ENCODE measurements at places on chromosomes 6 and 20. TPM values are rescaled to one million over a fixed set of nuclear protein-coding genes. Genes with fewer than 3 reads are reported as not detected.

The GSTA3 gene
- total RNA-seq: not detected

The PRPH2 gene
- total RNA-seq: not detected

The SULF2 gene
- 62.5 TPM for total RNA-seq

The VNN1 gene
- total RNA-seq: 2.6 TPM

The ETV7 gene
- total RNA-seq: 0.80 TPM

The WFDC10B gene
- not detected for total RNA-seq

The OR12D1 gene
- total RNA-seq: not detected

The RAMACL gene
- 2.6 TPM for total RNA-seq

GRCh38 chr20:50484271-50484976 lies 25.8 kb upstream of the PTPN1 start:
- DNase-seq: no peak

GRCh38 chr6:128439627-128440026 lies 80.8 kb downstream of the PTPRK start:
- no peak for DNase-seq

- DNase-seq: no peak
These were observed 24.4 kb downstream of the SLC22A23 start for GRCh38 chr6:3432416-3432815.

- DNase-seq: no peak
These were observed 111.8 kb downstream of the EDN3 start for GRCh38 chr20:59412181-59412580.

DNA sequence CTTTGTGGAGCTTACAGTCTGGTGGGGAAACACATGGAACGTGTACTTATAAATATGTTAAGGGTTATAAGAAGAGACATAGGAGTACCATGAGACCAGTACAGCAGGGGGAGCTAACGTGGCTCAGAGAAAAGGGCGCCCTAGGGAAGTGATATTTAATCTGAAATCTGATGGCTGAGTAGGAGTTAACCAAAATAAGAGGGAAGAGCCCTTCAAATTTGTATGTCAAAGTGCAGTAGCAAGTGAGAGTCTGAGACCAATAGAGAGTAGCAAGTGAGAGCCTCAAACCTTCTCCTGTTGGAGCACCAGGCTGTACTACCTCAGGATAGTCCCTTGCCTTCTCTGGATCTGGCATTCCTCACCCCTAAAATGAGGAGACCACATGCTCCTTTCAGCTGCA lies 6.1 kb upstream of the PKIG start:
- no peak for DNase-seq

- no peak for DNase-seq
These were observed 39.2 kb downstream of the LIN28B start for GRCh38 chr6:104995989-104996617.

- no peak for DNase-seq
These were observed 161.4 kb downstream of the FOXC1 start for GRCh38 chr6:1770968-1771723.

GRCh38 chr6:30450909-30451841 lies 38.1 kb upstream of the HLA-E start:
- no peak for DNase-seq

- DNase-seq: no peak
These were observed 151.7 kb downstream of the OR2B2 start for GRCh38 chr6:27760464-27760863.

- DNase-seq: no peak
These were observed 1.4 kb downstream of the NFYA start for GRCh38 chr6:41073968-41074691.

- DNase-seq: no peak
These were observed 10.9 kb upstream of the MRS2 start for GRCh38 chr6:24391756-24392405.

DNA sequence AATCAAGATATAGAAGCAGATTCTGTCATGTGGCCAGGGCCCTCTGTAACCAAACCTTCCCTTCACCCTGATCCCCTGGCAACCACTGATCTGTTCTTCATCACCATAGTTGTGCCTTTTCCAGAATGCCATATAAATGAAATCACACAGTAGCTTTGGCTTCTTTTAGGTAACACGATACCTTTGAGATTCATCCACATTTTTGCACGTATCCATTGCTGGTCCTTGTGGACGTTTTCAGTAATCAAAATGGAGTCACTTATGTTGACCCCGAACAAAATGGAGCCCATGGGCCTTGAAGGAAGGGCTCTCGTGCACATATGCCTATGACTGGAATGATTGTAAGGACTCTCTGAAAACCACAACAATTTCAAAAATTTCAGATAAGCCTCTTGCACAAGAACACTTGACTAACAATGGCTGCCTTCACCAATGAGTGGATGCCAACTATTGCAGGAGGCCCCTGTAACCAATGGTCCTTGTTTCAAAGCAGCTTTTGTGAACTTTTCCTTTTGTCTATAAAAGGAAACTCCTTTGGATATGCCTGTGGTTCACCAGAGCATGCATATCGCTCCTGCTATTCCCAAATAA lies 84.3 kb upstream of the RALY start:
- no peak for DNase-seq

DNA sequence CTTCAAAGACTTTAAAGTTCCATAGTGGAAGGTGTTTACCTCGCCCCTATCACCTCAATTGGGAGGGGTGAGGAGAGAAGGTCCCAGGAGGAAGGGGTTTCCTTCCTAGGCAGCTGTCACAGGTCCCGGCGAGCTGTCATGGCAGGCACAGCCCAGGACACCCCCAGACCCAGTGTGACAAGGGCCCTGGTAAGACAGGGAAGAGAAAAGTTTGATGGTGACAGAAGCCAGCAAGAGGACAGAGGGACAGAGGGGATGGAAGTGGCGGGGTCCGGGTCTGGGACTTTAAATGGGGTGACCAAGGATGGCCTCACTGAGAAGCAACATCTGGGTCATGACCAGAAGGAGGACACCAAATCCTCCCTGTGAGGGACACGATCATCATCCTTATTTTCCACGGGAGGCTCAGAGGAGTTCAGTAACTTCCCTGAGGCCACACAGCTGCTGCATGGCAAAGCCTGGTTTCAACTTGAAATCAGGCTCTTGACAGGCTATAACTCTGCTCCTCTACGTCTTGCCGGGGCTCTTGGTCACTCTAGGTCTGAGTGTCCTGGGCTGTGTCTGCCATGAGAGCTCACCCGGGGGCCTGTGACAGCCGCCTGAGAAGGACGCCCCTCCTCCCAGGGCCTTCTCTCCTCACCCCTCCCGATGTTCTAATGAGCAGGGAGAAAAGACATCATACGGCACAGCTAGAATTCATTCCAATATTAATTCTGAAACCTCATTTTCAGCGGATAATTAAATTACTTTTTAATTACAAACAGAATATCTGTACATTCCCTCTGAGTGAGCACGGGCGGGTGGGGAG lies 222.2 kb downstream of the PREX1 start:
- peak; percentile 27 for DNase-seq

- no peak for DNase-seq
These were observed 2.6 kb upstream of the CST9 start for GRCh38 chr20:23608251-23608846.

- DNase-seq: no peak
These were observed 28.4 kb downstream of the CASP8AP2 start for GRCh38 chr6:89858041-89858440.

DNA sequence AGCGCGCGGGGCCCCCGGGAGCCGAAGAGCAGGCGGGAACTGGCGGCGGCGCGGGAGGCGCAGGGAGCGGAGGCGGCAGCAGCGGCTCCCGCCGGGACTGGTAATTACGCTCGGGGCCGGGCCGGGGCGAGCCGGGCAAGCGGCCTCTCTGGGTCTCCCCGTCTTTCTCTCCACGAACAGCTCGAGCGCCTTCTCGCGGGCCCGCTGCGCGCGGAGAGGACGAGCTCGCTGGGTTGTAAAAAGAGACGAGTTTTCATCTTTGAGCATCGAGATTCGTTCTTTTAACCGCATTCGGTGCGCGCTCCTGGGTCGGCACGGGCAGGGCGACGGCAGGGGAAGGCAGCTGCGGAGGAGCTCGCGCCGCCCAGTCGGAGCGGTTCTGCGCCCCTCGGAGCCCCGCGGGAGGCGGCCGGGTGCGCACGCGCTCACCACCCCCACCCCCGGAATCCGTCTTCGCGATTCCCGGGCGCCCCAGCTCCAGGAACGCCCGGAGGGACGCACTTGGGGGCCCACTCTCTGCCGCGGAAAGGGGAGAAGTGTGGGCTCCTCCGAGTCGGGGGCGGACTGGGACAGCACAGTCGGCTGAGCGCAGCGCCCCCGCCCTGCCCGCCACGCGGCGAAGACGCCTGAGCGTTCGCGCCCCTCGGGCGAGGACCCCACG lies 38.0 kb downstream of the YTHDF1 start:
- no peak for DNase-seq

GRCh38 chr6:35181308-35181932 lies 32.3 kb upstream of the SCUBE3 start:
- DNase-seq: no peak
